ENCODE measurements at places on chromosomes 4 and X.

GRCh38 chrX:70908541-70908940 is at the start of gene TEX11:
TEX11 (minus strand) TSS chrX:70908711; CDS start chrX:70907789, 922 bp downstream.
- H3K4me3 ChIP-seq = no peak within 1 kb of the TSS
- DNase-seq = no peak
- no peaks in the 10 kb centered on the region for H3K36me3 ChIP-seq

DNA sequence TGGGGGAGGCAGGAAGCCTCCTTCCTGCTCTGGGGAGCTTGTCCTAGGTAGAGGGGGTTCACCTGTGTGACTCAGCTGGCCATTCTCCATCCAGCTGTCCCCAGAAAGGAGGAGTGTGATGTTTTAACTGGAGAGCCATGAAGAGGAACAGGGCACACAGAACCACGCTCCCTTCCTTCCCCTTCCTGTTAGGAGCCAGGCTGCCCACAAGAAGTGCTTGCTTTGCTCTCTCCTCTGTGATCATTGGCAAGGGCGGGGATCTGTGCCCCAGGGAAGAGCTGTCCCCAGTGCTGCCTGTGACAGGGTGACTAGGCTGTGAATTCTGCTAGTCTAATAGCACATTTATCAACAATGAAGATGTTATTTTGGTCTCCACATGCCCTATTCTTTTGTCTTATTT is 169.6 kb upstream of the GATB start:
- H3K4me3 ChIP-seq = no peak overlapping the region
- H3K27me3 ChIP-seq = no peaks in the 10 kb centered on the region
- H3K27ac ChIP-seq = no peak overlapping the region
- DNase-seq = no peak

GRCh38 chr4:84681486-84682274 is 98.8 kb downstream of the CDS1 start:
- peak; percentile 78 for DNase-seq
- no peaks in the 10 kb centered on the region for H3K27me3 ChIP-seq
- no peak overlapping the region for H3K4me3 ChIP-seq
- H3K27ac ChIP-seq = peak overlapping the region; percentile 17
- peaks cover 15% of the 10 kb centered on the region for H3K4me1 ChIP-seq

DNA sequence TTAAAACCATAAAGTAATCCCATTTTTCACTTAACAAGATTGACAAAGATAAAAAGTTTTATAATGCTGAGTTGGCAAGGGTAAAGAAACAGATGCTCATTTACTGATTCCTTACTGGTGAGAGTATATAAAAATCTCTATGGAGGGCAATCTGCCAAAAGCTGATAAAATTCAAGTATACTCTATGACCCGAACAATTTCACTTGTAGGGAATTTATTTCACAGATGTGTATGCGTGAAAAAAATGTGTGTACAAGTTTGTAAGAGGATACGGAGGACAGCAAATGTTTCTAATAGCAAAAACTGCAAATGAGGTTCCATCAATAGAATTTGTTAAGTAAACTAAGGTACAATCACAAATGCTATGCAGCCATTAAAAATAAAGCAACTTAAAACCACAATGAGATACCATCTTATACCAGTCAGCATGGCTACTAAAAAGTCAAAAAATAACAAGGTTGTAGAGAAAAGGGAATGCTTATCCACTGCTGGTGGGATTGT is 23.4 kb downstream of the DHX15 start:
- H3K27ac ChIP-seq = peak overlapping the region; percentile 22
- peak; percentile 23 for DNase-seq
- H3K4me1 ChIP-seq = peaks cover 55% of the 10 kb centered on the region
- peaks cover 16% of the 10 kb centered on the region for H3K36me3 ChIP-seq

DNA sequence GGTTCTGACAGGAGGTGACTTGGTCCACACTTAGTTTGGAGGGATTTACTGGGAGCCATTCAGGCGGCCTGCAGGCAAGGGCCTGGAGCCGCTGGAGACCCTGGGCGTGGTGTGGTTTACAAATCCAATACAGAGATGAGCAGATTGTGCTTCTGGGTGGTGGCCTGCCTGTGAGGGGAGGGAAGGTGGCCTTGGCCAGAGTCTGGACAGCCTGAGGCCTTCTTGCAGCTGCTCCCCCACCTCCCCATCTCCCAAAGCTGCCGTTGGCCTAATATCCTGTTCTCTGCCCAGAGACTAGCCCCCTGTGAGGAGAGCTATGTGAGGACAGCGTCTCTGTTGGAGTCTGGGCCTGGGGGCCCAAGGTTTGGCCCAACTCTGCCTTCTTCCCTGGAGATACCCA is 163.9 kb upstream of the MAMLD1 start:
- H3K4me1 ChIP-seq = peaks cover 31% of the 10 kb centered on the region
- DNase-seq = no peak
- no peaks in the 10 kb centered on the region for H3K27me3 ChIP-seq
- H3K4me3 ChIP-seq = no peak overlapping the region

- no peaks in the 10 kb centered on the region for H3K36me3 ChIP-seq
- H3K4me3 ChIP-seq = no peak overlapping the region
Measured at GRCh38 chrX:38632516-38632915, 71.2 kb downstream of the TSPAN7 start.

GRCh38 chrX:13130816-13131215 is 86.4 kb upstream of the FAM9C start:
- DNase-seq = no peak
- H3K27me3 ChIP-seq = no peaks in the 10 kb centered on the region
- H3K36me3 ChIP-seq = no peaks in the 10 kb centered on the region
- H3K27ac ChIP-seq = no peak overlapping the region
- no peak overlapping the region for H3K4me3 ChIP-seq

DNA sequence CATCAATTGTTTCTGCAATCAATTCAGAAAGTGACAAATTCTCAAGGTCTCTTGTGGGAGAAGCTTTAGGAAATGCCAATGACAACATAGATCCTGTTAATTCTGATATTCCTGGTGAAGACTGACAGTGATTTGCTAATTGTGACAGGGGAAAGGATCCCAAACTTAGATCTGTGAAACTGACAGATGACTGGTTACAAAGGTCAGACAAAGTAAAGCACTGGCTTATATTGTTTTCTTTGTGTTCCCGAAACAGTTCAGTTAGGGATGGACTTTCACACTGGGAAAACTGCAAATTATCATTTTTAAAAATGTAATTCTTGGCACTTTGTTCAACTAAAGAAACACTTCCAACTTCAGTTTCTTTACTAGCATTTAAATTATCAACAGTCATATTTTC is 30.1 kb downstream of the NAT8L start:
- H3K4me1 ChIP-seq = no peaks in the 10 kb centered on the region
- H3K4me3 ChIP-seq = no peak overlapping the region
- no peak overlapping the region for H3K27ac ChIP-seq
- H3K36me3 ChIP-seq = no peaks in the 10 kb centered on the region
- no peak for DNase-seq
- no peaks in the 10 kb centered on the region for H3K27me3 ChIP-seq

GRCh38 chrX:12974305-12974795 is 560 bp upstream of the TMSB4X start:
- peaks cover 16% of the 10 kb centered on the region for H3K4me1 ChIP-seq
- no peaks in the 10 kb centered on the region for H3K27me3 ChIP-seq
- peaks cover 21% of the 10 kb centered on the region for H3K36me3 ChIP-seq
- peak; percentile 79 for DNase-seq
- peak overlapping the region; percentile 99 for H3K27ac ChIP-seq

- no peaks in the 10 kb centered on the region for H3K4me1 ChIP-seq
- H3K27me3 ChIP-seq = peaks cover 80% of the 10 kb centered on the region
Measured at GRCh38 chr4:93831716-93832496, 3.4 kb downstream of the ATOH1 start.

- H3K36me3 ChIP-seq = no peaks in the 10 kb centered on the region
- no peak for DNase-seq
- no peak overlapping the region for H3K27ac ChIP-seq
- H3K4me3 ChIP-seq = no peak overlapping the region
Measured at GRCh38 chr4:181701894-181702293, 541.3 kb upstream of the TENM3 start.

DNA sequence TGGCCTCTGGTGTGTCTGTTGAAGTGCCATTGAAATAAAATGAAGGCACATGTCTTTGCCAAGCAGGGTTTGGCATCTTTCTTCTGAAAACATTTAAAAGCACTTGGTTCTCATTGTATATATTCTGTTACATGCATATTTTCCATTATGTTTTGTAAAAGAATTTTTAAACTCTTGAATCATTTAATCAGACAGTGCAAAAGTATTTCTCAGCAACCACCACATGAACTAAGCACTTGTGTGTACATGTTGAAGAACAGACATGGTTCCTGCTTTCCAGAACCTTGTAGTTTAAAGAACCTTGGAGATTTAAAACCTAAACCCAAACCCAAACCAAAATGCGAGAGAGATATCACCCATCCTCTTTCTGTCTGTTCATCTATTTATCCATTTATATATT is 220.3 kb upstream of the GIMD1 start:
- peaks cover 43% of the 10 kb centered on the region for H3K4me1 ChIP-seq
- H3K27ac ChIP-seq = no peak overlapping the region
- H3K27me3 ChIP-seq = no peaks in the 10 kb centered on the region
- DNase-seq = peak; percentile 6
